Heart right ventricle (tissue), 16 donors: ENCODE measurements at places on chromosomes 1 and 21. TPM values are rescaled to one million over a fixed set of nuclear protein-coding genes. Genes with fewer than 3 reads are reported as not detected.

Gene HPCAL4
- 3.7 TPM for total RNA-seq

Gene EXO1
- total RNA-seq: not detected

Gene PDZK1IP1
- not detected for total RNA-seq

Gene SPRR2G
- not detected for total RNA-seq

Gene OPRD1
- not detected for total RNA-seq

Gene VHLL
- not detected for total RNA-seq

Gene TNFAIP8L2
- 0.41 TPM for total RNA-seq

Gene KRTAP11-1
- total RNA-seq: not detected

Gene FAM72D
- total RNA-seq: not detected

Gene NR5A2
- total RNA-seq: 1.9 TPM

Gene A3GALT2
- total RNA-seq: 0.25 TPM

Gene SLAMF8
- total RNA-seq: 24.4 TPM

Gene SLC35D1
- 4.4 TPM for total RNA-seq

Gene G0S2
- total RNA-seq: 205 TPM

Gene C2CD2
- total RNA-seq: 11.1 TPM

Gene FCRL5
- not detected for total RNA-seq

Gene KIAA1614
- 5.4 TPM for total RNA-seq

Gene C1orf87
- not detected for total RNA-seq

Gene IL12RB2
- total RNA-seq: 0.15 TPM

Gene TSPEAR
- 1.3 TPM for total RNA-seq

Gene CD1C
- 0.26 TPM for total RNA-seq

Gene NOS1AP
- total RNA-seq: 5.0 TPM

Gene LIPI
- not detected for total RNA-seq

Gene AP4B1
- 13.0 TPM for total RNA-seq

Gene CADM3
- total RNA-seq: 2.3 TPM

Gene FCGR2B
- 14.3 TPM for total RNA-seq

Gene FCRL1
- total RNA-seq: not detected

Gene MSH4
- total RNA-seq: 0.14 TPM

Gene SIK1
- 50.6 TPM for total RNA-seq

Gene GREM2
- total RNA-seq: not detected

Gene KDF1
- total RNA-seq: 0.21 TPM

Gene CELA2A
- total RNA-seq: 0.95 TPM

Gene CLDN17
- total RNA-seq: not detected

Gene DMBX1
- total RNA-seq: not detected

Gene FAM72B
- 0.25 TPM for total RNA-seq

Gene CENPL
- total RNA-seq: 5.0 TPM

Gene TMEM51
- 4.0 TPM for total RNA-seq

Gene BSND
- total RNA-seq: not detected

Gene KCNA3
- total RNA-seq: 0.40 TPM

Gene SPRR4
- total RNA-seq: not detected

Gene MPZL1
- 46.5 TPM for total RNA-seq

Gene S100A7A
- total RNA-seq: not detected

Gene COL8A2
- total RNA-seq: 0.62 TPM

Gene TMEM125
- total RNA-seq: not detected

Gene GFI1
- 0.22 TPM for total RNA-seq

Gene ADAM15
- total RNA-seq: 49.1 TPM
